ENCODE measurements at places on chromosomes 3 and 15.
A peak's percentile ranks its signal among the peaks of the same experiment; 100 is the strongest.

DNA sequence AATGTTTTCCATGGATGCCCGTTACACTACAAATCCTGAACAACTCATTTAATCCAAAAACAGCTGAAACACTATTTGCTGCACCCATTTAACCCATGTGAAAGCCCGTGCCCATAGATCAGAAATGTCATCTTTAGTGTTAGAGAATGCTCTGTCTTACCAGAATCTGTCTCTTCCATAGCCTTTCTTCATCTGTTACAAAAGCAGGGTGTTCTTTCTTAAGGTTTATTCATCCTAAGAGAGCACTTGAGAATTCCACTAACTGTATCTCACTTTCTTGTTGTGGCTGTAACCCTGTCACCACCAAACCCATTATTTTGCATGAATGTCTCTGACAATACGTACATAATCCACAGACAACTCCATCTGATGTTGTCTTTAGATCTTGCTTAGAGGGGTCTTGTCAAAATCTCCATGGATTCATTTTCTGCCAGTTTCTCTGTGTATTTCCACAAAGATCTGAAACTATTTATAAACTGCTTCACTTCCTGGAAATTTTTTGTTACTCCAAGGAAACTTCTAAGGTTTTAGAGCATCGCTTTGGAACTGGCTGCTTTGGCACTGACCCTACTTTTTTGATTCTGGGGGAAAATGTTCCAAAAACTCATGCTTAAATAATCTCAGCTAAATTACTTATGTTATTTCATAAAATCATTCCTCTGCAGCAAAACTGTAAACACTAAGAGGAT, 167.8 kb upstream of the CCDC54 start:
- DNase-seq: no peak

DNA sequence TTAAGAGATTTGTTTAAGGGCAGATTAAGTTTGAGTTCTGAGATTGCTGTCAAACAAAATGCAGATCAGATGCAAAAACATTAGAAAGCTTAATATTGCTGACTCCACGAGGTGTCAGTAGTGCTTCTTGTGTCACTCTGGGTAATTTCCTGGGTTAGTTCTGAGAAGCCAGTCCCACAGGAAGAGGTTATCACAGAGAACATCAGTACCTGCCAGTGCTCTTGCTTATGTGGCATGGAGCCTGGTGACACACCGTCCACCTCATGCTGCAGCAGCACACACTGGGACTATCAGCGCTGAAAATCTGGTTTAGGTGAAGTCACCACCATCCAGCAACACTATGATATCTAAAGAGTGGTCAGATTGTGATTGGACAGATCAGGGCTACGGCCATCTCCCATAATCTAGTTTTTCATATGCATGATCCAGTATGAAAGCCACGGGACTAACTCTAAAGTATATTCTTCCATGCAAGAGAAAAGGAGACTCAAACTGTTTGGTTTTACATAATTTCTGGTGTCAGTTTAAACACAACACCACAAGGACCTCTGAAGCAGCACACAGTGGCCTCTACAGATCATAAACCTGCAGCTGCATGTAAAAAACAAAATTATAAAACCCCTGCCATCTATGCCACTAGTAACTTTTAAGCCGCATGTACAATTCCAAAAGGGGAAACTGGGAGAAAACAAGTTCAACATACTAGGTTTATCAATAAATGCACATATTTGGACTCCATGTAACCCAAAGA, 36.1 kb upstream of the MYO5C start:
- DNase-seq: peak; percentile 15

DNA sequence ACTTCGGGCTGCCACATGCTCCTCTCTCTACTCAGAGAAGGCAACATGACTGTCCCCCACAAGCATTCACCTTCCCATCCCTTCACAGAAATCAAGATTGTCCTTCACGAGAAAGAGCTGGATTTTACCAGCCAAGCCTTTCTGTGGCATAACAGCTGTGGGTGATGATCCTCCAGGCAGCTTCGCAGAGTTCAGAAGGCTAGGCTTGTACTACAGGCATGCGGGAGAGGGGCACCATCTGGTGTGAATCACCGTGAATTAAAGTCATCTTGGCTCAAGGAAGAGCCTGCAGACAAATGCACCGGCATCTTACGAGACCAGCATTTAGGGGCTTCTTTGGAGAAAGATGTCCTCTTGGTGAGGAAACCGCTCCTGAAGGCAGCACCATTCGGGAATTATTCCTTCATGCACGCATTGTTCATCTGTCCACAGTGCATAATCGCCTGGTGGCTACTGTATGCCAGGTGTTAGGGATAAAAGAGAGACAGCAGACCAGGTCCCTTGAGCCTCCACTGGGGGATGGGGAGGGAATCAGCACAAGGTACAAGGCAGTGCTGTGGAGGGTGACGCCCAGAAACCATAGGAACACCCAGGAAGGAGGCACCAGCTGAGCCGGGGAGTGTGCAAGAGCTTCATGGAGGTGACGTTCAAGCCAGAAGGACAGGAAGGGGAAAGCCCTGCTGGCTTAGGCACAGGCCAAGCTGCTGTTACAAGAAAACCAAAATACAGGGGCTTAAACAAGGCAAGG, 108.6 kb downstream of the TMEM266 start:
- no peak for DNase-seq

DNA sequence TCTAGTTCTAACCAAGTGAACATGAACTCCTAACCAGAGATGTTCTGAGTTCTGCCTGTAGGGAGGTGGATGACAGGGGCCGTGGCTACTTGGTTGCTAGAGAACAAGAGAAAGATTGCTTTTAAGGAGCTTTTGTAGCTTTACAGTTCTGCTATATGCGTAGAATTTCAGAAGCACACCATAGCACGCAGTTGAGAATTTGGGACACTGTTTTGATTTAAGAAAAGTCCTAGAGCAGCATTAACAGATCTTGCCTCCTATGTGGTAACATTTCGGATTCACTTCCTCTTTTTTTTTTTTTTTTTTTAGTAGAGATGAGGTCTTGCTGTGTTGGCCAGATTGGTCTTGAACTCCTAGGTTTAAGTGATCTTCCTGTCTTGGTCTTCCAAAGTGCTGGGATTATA, 181.7 kb downstream of the TCF12 start:
- peak; percentile 38 for DNase-seq

- no peak for DNase-seq
Measured at GRCh38 chr15:70833861-70834765, 19.8 kb downstream of the LARP6 start.

- no peak for DNase-seq
Measured at GRCh38 chr3:23035927-23036640, 167.0 kb upstream of the UBE2E2 start.

- DNase-seq: no peak
Measured at GRCh38 chr15:88647351-88648105, 8.7 kb downstream of the ISG20 start.

DNA sequence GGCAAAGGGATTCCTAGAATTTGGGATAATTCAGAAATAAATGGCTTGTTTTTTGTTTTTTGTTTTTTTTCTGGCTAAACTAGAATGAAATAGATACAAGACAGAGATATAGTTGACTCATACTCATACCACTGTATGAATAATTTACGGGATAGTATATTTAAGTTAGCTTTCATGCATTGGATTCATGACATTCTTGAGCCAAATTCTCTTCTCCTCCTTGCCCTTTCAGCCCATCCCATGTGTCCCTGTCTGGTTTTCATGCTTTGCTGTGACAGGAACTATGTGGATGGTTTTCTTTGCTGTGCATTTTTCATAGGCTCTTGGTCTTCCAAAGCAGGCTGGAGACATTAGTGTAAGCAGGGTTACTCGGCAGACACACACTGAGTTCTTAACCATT, 66.6 kb upstream of the UMPS start:
- DNase-seq: no peak

DNA sequence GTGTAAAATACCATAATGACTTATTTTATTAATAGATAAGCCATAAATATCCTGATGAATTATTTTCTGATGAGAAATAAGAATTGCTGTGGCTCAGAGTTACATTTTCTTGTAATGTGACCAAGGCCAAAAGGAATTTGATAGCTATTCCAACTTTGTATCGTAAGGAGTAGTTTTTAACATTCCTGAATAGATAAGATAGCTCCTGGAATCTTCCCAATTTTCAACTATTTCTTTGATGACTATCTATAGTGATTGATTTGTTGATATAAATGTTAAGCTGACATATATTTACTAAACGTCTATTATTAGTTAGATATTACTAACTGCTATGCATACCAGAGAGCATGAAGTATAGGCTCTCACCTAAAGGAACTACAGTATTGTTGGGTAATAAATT, 49.1 kb upstream of the SATB1 start:
- DNase-seq: no peak

GRCh38 chr3:132268956-132269355, 48.3 kb upstream of the ACP3 start:
- peak; percentile 51 for DNase-seq

DNA sequence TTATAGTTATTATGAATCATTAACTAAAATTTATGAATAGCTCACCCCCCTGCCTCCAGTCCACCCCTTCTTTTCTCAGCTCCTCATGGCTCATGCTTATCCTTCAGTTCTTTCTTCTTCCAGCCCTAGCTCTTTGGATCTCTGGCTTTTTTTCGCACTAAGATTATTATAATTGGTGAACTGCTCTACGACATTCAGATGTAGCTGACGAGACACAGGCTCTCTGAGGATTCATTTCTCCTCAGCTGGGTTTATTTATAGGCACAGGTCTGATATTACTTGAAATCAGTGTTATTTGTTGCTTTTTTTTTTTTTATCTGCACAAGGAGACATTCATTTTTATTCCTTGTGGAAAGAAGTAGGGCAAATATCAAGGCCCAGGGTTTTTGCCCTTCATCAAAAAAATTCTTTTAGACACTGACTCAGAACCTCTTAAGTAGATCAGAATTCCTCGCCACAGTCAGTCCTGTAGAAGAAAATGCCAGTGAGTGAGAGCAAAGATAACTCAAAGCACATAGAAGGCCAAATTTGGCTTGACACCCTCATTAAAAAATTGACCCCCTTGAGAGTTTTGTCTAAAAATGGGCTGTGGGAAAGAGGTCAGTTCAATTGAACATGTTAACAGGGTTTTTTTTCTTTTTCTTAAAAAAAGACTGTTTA, 106.6 kb downstream of the MYH15 start:
- no peak for DNase-seq

GRCh38 chr3:42499478-42499871, 3.0 kb upstream of the VIPR1 start:
- DNase-seq: no peak

DNA sequence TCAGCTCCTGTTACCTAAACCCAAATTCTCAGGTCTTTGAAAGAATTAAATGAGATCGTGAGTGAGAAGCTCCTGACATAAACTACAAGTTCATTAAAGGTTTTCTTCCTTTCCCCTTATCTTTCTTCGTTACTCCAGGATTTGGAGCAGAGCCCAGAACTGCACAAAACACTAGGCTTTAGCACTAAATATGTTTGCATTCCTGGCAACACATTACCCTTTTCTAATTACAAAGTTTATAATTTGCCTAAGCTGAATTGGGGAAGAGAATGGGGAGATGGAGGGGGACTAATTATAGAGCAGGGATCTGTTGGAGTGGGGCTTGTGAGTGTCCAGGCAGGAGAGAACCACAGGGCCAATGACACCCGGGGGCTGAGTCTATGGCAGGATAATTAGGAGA, 109.7 kb downstream of the SV2B start:
- DNase-seq: no peak

DNA sequence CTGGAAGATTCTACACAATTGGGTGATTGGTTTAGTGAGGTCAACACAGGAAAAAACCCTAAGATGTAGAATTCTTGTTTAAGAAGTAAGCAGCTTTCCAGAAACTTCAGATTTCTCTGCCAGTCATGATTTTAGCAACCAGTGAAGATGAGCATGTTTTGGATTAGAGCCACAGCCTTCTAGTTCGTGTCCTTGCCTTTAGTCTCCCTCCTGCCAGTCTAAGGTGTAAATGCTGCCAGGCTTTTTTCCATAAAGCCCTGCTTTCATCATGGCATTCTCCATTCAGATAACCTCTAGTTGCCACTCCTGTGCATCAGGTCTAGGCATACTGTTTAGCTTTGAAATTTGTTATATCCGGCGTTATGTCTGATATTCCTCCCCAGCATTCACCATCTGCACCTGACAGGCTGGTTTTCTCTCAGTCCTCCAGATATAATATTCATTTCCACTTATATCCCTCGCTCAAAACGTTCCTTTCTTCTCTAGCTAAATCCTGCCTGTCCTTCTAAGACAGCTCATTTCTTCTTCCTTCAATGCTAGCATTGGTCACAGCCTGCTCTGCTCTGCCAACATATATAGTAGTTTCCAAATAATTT, 37.4 kb downstream of the SYN2 start:
- DNase-seq: no peak

DNA sequence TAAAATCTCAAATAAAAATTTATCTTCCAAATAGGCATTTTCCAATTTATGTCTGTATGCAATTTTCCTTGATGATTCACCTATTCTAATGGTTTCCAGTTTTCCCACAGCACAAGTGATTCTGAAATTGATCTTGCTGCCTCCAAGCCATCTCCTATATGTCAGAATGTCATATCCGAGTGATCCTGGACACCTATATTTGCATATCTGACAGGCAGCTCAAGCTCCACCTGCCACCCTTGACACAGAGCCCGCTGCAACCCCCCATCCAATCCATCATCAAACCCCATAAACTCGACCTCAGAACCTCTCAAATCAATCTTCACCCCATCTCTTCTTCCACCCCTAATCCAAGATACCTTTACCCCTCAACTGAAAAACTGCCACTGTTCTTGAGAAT, 579.5 kb downstream of the EPHB1 start:
- DNase-seq: no peak

DNA sequence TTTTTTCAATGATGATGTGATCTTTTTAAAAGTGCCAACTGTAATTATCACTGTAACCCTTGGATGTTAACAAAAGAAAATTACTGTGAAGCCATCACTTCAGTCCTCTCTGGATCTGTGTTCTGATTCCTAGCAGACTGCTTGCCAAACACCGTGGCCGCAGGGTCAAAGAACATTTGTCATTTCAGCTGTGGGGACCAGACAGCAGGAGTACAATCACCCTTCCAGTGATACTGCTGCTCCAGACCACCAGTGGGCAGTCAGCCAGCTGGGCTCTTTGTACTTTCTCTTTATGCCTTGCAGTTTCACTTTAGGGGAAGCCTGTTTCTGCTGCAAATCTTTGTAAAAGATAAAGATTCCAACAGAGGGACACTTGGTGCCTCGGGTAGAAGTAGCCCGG, 770.0 kb downstream of the GRM7 start:
- DNase-seq: no peak

DNA sequence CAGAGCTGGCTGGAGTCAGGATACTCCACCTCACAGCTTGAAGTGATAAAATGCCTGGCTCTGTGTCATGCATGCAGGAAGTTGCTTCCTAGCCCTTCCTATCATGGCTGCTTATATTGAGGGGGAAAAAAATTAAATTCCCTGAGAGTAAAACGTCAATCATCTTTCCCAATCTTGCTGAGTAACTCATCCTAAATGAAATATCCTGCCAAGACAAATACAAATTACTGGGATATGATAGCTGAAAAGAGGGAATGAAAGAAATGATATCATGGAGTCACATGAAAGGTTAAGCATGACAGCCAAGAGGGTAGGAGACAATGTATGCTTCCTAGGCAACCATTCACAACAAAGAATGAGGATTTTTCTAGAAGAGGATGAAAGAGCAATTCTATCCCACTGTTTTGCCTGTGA, 110.6 kb downstream of the ABI3BP start:
- DNase-seq: no peak

- peak; percentile 68 for DNase-seq
Measured at GRCh38 chr3:124995460-124995994, 60.3 kb downstream of the HEG1 start.

- DNase-seq: peak; percentile 38
Measured at GRCh38 chr15:96728591-96728990, 398.1 kb downstream of the NR2F2 start.

GRCh38 chr3:114587986-114588385, 294.2 kb downstream of the TIGIT start:
- DNase-seq: no peak
